ENCODE measurements at places on chromosomes 6 and 20.

GRCh38 chr6:102581378-102582124 is 1188.0 kb downstream of the GRIK2 start:
- no peak for DNase-seq

- no peak for DNase-seq
Observed at GRCh38 chr6:112443179-112444065, 96.3 kb downstream of the RFPL4B start.

DNA sequence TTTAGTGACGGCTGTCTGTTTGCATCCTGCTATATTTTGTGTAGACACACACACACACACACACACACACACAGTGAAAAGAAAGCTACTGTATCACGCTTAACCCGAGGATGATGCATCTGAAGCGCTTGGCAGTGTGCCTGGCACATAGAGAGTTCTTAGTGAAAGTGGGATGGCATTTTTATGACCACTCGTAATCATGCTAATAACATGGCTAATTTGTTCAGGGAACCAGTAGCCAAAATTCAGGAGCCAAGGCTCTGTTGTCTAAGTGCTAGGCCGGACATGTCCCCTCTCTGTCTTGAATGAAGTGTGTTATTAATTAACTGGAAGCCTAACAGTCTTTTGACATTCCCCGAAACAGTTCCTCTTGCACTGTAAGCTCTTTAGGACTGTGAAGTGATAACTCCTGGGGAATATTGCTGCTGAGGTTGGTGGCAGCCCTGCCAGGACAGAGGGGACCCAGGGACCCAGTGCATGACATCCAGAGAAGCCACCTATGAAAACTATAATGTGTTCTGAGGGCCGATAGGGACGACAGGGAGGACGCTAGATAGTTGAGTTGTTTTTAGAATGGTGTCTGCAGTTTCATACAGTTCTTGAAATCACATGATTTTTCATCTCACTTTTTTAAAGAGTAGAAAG is 45.0 kb upstream of the IRF4 start:
- DNase-seq, result no peak

- no peak for DNase-seq
Observed at GRCh38 chr6:111061508-111061907, 25.8 kb upstream of the SLC16A10 start.

DNA sequence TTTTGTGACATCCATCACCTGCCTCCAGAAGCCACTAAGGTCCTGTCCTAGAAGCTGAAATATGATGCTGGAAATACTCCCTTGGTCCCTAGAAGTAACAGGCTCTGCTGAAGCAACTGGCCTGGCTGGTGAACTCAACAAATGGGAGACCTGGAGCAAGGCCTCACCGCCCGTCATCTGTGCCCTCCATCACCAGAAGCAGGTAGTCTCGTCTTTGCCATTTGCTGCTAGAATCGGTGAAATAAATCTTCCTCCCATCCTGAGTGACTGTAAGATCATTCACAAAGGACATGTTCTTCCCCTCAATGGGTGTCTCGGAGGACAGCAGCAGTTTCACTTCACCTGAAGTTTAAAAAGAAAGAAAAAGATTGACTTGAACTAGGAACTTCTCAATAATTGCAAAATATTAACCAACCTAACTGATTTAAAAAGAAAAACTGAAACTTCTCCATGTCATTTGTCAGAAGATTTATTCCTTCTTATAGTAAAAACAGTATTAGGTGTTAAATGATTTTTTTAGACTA is 21.0 kb downstream of the CST7 start:
- DNase-seq, result no peak

DNA sequence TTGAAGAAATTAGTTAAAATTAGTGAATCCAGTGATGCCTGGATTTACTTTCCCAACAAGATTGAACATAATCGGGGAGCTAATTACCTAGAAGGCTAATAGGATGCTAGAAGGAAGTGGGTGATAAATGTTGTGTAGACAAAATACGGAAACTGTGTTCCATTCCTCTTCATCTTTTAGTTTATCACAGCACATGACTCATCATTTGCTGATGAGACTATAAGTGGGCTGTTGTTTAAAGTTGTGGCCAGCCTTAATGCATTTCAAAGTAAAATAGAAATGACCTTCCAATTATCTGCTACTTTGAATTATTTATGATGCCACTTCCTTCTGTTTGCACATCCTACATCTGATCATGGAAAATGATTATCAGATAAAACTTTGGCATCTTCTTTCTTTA is 43.4 kb downstream of the OGFRL1 start:
- no peak for DNase-seq

DNA sequence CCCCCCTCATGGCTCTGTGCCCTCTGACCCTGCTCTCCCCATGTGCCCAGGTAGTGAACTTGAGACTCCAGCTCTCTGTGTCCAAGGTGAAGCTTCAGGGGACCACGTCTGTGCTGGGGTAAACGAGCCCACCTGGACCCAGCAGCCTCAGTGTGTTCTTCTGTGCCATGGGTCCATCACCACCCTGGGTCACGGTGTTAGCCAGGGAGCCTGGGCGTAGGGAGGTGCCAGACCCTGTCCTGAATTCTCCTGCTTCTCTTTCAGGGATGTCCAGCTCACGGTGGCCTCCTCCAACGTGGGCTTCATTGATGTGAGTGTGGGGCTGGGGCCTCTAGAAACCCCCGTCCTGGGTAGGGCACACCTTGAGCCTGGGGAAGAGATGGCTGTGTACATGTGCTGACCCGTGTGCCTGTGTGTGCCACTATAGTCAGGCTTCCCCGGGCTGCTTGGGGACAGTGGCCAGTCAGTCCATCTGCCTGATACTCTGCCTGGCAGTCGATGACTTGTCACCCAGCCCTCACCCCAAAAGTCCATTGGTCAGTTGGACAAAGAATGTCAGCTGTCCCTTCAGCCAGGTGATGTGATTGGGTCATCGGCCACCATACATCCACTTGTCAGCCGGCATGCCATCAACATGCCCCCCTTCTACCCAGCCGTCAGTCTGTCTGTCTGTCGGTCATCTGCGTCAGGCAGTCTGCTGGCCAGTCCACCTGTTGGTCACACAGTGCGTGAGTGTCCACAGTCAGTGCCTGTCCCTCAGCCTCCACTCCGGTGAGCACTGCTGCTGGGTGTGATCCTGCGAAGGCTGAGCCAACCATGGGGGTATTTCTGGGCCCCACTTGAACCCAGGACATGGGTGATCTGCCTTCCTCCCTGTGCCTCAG is 10.9 kb upstream of the BPIFB6 start:
- no peak for DNase-seq

- DNase-seq, result no peak
Observed at GRCh38 chr20:9594284-9594875, 80.0 kb downstream of the LAMP5 start.

GRCh38 chr6:138231381-138231886 is 13.1 kb upstream of the PBOV1 start:
- DNase-seq, result no peak

DNA sequence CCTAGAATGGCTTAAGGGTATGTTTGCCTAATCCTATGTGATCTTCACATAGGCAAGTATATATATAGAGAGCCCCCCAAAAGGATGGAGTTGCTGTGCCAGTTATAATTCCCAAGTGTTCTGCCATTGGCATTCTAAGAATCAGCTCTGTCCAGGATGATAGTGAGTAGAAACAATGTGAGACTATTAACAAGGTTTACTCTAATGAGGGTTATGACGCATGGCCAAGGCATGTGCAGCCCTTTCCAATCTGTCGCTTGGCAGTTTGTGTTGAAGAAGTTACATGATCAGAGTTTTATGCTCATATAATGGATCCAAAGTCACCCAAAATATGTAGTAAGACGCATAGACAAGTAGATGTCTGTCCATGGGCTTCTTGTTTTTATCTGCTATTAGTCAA is 33.6 kb downstream of the VGLL2 start:
- DNase-seq, result peak; percentile 40

DNA sequence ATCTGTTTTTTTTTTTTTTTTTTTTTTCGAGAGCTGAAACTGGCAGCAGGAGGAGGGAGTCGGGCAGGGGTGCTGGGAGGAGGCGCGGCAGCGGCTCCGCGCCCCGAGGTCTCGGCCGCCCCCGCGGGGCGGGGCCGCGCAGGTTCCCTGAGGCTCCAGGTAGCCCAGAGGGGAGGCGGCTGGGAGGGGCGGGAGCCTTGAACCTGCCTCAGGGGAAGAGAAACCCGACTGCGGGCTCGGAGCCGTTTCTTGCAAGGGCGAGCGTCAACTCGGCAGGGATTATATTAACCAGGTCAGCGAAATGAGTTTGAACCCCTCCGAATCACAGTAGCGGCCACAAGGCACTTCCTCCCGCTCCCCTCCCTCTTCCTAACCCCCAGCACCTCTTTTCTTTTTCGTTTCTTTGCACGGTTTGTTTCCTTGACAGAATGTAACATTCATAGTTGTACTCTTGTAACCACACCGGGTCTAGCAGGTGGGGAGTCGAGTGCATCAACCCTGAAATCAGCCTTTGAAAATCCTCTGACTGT is 2.0 kb downstream of the MYB start:
- DNase-seq, result peak; percentile 61

DNA sequence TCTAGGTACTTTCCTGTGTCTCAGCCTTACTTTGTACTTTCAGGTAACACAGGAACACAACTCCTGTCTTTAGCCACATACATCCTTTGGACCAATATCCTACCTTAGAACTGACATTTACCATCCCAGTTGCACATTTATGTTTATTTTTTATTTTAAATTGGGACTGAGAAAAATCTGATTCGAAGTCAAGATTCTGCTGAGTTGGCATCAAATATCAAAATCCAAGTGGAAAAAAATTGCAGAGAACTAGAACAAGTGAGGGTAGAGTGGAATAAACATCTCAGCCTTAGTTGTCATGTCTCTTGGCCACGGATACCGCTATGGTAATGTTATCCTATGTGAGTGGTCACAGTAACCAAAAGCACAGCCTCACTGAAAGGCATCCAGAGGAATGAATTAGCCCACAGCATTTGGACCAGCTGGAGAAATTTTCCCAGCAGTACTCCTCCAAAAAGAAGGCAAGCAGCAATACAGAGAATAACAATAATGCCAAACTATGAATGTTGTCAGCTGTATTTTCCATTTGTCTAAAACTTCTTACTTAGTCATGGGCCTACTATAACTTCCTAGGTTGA is 17.6 kb upstream of the EYA4 start:
- no peak for DNase-seq

DNA sequence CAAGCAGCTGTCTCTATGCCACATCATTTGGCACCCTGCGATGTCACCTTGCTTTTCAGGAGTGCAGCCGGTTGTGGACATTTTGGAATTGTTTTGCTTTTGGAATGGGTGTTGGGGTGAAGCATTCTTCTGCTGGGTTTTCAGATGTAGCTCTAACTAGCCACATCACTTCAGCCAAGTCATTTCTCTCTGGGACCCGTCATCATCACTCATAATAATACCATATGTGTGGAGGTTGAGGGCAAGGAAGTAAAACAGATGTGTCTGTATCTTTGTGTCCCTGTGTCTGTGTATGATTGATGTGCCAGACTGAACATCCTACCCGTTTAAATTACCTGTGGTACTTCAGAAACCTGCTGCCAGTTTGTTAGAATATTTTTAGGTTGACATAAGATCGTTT is 49.5 kb upstream of the TULP4 start:
- no peak for DNase-seq

DNA sequence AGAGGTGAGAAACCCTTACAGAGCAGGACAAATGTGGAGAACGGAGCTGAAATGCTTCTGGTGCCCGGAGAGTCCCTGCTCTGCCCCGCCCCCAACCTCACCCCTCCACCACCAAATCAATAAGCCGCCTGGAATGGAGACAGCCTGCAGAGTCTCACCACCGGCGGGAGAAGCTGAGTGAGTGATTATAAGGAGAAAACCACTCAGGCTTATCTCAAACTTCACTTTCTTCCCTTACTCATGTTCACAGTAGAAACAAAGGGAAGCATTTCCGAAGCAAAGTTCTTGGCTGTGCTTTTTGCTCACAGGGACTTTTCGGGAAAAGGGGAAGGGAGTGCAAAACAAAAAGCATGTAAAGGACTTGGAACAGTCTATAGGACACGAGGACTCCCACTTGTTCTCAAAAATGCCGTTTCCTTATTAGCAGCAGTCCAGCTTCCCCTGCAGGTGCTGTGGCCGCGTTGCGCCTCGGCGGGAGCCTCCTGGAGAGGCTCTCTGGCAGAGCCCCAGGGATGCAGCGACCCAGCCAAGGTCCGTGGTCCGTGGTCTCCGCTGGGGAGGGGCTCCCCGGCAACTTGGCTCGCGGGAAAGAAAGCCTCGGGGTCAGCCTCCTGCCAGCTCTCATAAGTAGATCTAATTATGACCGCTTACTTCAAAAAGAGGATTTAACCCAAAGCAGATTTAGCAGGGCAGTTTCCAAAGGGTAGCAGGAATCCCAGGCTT is 64.8 kb upstream of the TMEM30A start:
- no peak for DNase-seq

DNA sequence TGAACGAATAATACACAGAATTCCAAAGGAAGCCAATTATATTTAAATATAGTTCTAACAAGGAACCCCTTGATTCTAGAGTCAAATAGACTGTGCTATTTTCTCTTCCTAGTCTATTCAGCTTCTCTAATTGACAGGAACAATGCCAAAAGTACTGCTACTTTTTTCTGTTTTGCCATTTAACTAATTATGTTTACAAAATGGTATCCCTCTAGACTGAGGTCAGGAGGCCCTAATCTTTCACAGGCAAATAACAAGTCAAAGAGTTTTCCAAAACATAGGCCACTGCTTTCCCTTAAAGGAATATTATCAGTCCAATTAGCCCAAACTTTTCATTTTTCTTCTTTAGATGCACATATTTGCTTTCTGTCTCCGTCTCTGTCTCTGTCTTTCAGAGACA is 539.3 kb downstream of the RFPL4B start:
- DNase-seq, result no peak

DNA sequence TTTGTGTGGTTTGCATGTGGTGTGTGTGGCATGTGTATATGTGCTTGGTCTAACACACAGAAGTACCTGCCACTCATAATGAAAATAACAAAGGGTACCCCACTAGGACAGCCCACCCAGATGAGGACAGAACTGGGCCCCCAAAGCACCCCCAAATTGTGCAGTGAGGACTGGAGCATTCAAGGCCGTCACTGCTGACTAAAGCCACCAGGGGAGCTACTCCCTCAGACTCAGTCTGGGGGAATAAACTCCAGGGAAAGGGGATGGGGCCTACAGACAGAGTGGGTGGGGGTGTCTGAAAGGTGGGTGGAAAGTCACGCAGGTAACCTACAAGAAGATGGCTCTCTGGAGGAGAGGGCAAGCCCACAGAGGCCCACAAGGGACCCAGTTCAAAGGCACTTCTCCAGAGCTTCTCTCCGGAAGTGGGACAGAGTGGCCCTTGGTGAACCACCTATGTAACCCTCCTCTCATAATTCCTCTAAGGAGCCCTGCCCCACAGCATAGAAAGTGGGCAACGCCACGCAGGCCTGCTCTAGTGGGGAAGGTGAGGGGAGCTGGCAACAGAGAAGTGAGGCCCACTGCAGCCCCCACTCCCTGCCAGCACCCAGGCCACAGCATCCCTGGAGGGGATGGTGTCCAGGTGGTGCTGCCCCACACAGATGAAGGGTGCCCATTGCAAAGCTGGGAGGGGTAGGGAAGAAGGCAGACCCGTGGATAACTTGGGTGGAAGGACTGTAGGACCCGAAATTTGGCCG is 122.8 kb upstream of the MAFB start:
- no peak for DNase-seq
